Pancreas (tissue), 10 donors: ENCODE measurements at places on chromosomes 7 and 10.
A peak's percentile ranks its signal among the peaks of the same experiment; 100 is the strongest.

DNA sequence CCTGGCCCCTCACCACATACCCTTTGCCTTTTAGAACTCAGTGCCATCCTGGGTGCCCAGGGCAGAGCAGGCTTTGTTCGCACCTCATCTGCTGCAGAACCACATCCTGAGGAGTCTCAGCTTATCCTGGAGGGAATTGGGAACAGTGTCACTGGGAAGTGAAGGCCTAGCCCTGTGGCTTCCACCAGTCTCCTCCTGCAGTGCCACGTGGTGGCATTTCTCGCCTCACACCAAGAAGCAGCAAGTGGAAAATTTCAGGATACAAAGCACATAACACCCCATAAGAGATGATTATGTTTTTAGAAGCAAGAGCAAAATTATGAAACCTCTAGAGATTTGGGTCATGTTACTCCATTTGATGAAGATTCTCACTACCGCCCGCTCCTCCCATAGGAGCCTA is 26.8 kb downstream of the UBE2D4 start:
- no peak for DNase-seq

GRCh38 chr10:127909716-127910463 is 3.0 kb downstream of the PTPRE start:
- no peak for DNase-seq

DNA sequence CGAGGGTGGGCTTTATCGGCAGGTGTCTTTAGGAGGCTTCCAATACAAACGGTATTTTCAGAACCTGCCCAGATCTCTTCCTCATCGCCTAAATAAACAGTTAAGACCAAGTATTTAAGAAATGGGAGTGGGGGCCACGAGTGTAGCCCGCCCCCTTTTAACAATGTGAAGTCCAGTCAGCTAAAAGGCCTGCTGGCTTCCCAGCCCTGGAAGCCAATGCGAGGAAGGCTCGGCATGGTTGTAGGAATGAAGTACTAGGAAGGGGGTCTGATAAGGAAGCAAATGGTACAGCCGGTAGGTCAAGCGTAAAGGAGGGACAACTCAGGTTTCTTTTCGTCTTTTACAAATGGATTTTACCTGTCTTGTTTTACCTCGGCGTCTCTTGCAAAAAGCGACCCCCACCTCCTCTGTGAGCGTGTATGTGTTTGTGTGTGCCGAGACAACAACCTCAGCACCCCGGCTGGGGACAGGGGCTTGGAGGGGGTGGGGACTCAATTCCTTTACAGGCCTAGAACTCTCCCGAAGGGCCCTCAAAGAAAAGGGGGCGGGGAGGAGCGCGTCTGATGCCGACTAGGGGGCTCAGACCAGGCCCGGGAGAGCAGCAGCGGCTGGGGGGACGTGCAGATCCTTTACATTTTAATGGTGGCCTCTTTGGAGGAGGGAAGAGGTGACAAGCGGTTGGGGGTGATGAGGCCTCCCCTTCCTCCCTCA is 147.6 kb downstream of the GPR85 start:
- DNase-seq, result peak; percentile 22

DNA sequence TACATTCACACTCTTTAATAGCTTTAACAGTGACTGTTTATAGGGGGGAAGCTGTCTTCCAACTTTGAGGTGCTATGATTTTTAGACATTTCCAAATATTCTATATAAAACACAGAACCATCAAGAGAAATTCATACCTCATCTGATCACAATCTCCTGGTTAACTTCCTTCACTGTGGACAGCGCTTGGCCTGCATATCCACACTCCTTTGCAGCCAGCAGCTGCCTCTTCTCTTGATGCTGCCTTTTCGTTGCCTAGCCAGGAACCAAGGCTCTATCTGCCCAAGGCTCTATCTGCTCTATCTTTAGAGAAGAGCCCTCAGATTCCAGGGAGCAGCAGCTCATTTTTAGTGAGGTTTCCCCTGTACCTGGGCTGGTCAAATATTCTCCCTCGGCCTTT is 252.0 kb downstream of the PTEN start:
- no peak for DNase-seq

DNA sequence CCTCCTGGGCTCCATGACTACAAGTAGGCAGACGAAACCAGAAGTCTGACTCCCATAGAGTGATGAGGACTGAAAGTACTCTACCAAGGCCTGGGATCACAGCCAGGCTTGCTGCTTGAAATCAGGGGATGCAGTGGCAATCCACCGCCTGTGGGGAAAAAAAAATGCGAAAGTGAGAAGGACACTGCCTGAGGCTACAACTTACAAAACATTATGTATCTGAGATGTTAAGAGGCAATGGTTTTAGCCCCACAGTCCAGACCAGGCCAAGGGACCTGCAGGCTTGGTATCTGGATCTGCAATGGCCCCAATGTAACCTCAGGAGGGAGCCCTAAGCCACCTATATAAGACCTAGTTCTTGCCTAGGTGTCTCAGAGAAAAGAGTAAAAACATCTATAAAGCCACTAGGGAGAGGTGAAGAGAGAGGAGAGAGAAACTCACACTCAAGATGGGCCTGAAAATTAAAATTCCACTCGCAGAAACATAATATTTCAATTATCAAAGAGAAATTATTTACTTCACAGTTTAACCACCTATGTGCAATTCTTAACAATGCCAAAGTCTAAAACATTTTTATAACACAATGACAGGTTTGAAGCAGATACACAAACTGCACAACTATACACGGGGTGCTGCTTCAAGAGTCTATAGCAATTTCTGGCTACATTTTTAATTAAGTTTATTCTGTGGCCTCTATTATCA is 13.9 kb downstream of the DNAJC1 start:
- DNase-seq, result peak; percentile 43

GRCh38 chr7:4931943-4932342 is 27.0 kb downstream of the MMD2 start:
- peak; percentile 78 for DNase-seq

DNA sequence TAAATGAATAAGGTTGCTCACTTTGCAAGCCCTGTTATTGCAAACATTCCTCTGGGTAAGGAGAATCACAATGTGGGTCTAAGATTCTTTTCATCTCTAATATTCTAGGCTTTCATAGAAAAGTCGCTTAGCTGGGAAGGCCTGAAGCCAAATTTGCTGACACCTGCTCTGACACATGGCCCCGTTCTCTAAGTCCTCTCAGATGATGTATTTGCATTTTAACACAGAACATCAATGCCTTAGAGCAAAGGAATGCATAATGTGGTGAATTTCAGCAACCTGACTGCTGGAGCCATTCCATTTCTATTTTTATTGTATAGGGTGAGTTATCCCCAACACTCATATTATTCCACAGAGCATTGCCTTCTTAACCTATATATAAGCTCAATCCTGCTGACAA is 682.1 kb upstream of the NRP1 start:
- DNase-seq, result no peak

DNA sequence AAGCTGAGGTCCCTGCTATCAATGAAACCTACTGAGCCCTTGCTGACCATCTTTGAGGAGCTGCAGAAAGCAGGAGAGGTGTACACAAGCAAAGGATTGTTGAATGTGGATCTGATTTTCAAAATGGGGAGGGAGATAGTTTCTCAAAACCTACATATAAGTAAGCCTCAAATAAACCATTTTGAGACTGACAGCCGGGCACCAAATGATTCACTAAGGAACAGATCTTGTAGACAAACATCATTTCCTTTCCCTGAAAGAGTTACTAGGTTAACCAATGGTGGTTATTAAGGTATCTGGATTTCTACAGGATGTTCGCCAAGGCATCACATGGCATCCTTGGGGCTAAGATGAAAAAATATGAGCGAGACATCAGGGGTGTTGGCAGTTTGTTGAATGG is 24.5 kb upstream of the RHOBTB1 start:
- no peak for DNase-seq

GRCh38 chr7:77950548-77950947 is 152.0 kb downstream of the PHTF2 start:
- DNase-seq, result no peak

- DNase-seq, result no peak
Measured at GRCh38 chr7:122316467-122317388, 12.2 kb upstream of the FEZF1 start.

GRCh38 chr10:118800920-118801319 is 46.1 kb upstream of the CACUL1 start:
- peak; percentile 42 for DNase-seq

DNA sequence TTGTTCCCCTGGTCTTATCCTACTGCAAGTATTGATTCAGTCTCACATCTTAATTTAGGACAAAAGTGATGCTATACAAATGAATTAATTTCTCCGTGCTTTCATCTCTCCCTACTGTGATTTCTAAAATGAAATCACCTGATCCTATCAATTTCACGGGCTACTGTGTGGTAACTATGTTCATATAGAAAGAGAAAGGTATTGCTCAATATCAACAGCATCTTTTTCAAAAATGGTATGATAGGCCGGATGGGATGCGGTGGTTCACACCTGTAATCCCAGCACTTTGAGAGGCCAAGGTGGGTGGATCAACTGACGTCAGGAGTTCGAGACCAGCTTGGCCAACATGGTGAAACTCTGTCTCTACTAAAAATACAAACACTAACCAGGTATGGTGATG is 71.2 kb downstream of the PIK3CG start:
- no peak for DNase-seq

DNA sequence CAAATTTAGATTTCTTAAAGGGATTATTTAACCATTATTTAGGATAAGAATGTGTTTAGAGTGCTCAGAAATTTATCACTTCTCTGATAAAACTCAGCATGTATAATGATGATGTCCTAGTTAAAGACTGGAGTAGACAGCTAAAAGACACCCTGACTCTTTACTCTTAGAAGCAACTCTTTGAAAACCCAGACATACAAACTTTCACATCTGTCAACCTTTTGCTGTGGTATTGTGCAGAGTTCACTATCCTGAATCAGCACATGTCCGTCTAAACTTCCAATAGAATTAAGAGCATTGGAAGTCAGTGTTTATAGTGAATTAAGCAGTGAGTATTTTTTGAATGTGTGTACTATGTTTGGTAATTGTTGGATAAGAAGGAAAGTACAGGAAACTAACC is 24.9 kb downstream of the ZNRF2 start:
- no peak for DNase-seq

DNA sequence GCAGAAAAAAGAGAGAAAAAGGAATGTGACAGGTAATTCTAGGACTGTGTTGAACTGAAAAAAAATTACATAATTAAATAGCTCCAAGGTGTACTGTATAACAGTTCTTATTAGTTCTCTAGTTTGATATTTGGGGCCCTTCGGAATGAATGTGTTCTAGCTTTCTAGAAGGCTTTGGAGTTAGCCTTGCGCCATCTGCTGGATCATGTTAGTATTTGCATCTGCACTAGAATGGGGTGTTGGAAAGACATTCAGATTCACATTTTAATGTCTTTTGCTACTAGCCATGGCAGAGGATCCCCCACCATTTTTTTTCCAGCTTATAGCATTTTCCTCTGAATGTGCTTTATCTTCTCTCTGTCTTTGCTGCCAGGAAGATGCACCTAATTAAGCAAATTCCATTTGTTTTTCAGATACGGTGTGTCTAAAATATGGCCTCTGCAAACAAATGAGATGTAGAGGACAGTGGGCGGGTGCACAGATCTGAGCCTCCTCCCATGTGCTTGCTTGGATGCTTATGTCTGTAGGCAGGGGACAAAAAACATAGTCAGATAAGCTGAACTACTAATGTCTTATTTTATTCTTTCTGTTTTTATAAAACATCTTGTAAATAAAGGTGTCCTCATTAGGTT is 238.5 kb downstream of the PHF14 start:
- no peak for DNase-seq
